ENCODE measurements at places on chromosomes 7 and 10.

- no peak for DNase-seq
Observed at GRCh38 chr7:106270122-106270977, 14.4 kb downstream of the NAMPT start.

DNA sequence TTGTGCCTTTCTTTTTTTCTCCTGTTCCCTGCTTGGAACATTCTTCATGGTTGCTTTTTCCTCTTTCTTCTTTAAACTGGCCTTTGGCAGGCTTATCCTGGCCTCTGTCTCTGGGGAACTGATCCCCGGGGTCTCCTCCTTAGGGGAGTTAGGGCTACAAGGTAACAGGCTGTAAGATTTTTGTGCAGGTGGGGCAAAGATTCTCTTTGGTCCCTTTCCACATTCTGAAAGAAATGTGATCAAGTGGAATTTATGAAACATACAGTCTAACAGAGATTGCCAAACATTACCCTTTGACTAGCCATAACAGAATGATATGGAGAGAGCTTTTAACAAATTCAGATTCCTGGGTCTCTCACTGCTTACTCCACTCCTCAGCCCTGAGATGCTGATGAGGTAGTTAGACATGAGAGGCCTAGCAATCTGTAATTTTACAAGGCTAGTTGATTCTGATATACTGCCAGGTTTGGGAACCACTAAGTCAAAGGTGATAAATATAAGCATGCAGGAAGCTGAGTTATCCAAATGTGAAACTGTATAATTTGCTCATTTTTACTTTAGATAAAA lies 8.8 kb downstream of the ZCWPW1 start:
- DNase-seq: no peak

DNA sequence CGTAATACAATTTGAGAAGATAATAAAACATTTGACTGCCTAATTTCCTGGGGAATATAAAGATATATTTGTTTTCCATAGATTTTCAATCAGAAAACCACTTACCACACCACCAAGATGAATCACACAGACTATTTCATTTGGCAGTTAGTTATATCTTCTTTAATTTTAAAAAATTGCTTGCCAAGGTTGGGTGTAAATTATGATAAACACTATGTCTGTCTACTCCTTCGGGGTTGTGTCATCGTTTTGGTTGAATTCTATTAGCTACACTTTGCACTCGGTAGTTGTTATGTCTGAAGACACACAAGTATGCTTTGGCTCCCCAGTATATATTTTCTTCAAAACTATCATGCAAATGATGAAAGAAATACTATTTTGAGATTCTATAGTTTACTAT lies 594.8 kb upstream of the SEMA3D start:
- DNase-seq: no peak

DNA sequence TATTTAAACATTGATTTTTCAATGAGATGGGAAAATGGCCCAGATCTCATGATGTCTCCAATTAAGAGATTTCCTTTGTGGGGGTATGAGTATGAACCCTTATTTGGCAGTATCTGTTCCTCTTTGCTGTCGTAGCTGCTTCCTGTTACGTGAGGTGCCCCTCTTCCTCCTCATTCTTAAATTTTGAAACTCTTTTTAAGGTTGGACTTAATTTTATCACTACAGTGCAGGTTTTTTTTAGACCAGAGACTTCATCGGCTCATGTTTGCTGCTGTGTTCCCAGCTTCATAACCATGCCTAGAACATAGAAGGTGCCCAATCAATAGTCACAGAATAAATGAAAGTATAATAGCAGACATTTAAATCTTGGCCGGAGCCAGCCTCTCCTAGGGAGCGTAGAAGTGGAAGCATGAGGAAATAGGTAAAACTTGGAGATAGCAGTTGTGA lies 2.4 kb downstream of the MIOS start:
- DNase-seq: peak; percentile 49

- DNase-seq: no peak
Observed at GRCh38 chr10:73159038-73159648, 8.7 kb downstream of the ECD start.

DNA sequence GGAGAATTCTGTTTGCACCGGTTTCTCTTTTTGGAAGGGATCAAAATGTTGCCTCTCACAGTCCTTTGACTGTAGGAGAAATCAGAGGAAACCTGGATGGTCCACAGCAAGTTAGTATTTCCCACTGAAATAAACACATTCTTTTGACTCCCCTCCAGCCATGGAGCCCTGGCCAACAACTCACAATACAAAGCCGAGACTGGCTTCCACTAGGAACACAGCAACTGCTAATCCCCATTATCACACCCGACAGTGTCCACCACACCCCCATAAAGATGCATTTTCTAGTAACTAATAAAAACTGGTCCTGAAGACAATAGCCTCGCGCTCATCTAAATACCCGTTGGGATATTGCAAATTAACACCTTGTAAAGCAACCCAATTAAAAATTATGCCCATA lies 798 bp upstream of the MACROH2A2 start:
- DNase-seq: no peak

DNA sequence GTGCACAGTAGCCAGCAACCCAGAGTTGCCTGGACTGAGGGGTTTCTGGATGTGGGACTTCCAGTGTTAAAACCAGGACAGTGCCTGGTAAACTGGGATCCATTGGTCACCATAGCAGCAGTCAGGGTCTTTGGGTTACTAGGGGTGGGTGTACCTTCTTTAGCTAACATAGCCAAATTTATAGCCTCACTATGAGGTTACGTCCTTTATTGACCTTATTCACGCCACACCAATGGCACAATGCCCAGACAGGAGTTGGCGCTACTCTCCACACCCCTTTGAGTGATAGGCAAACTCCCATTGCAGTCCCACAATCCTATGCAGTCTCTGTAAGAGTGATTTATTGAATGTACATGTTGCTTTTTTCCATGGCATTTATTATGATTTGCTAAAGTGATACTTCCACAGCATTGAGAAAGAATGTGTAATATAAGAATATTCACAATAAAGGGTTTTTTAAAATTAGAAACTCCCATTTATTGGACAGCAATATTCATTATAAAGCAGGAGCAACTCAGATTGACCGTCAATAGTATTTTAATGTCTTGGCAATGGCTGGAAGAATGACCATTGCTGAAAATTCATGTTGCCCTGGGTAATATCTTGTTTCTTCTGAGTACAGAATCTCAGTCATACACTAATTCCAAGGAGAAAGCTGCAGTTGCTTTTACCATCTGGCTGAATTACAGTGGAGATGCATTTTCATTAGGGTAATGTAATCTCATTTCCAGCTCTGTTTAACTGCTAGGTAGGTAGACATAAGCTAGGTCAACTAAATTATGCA lies 26.1 kb downstream of the IFIT5 start:
- no peak for DNase-seq

- no peak for DNase-seq
Observed at GRCh38 chr7:107037717-107038603, 6.5 kb upstream of the PRKAR2B start.

- no peak for DNase-seq
Observed at GRCh38 chr10:5800782-5801181, 12.5 kb downstream of the GDI2 start.

DNA sequence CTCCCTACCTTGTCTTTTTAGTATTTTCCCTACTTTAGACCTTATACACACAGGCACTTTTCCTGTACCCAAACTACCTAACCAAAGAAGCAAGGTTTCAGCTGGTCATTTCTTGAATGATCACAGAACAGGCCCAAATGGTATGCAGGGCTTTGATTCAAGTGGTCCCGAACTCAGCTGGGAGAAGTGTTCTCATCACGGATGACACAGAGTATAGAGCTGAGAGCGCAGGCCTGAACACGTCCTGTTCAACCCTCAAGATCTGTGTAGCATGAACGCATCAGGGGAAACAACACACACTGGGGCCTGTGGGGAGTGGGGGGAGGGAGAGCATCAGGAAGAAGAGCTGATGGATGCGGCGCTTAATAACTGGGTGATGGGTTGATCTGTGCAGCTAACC lies 318.2 kb downstream of the SFMBT2 start:
- no peak for DNase-seq

- no peak for DNase-seq
Observed at GRCh38 chr10:103677486-103678177, 177.7 kb downstream of the SH3PXD2A start.

GRCh38 chr10:108409306-108409705 lies 1244.8 kb upstream of the SORCS1 start:
- DNase-seq: no peak

- DNase-seq: no peak
Observed at GRCh38 chr10:62996925-62997324, 136.2 kb upstream of the NRBF2 start.

DNA sequence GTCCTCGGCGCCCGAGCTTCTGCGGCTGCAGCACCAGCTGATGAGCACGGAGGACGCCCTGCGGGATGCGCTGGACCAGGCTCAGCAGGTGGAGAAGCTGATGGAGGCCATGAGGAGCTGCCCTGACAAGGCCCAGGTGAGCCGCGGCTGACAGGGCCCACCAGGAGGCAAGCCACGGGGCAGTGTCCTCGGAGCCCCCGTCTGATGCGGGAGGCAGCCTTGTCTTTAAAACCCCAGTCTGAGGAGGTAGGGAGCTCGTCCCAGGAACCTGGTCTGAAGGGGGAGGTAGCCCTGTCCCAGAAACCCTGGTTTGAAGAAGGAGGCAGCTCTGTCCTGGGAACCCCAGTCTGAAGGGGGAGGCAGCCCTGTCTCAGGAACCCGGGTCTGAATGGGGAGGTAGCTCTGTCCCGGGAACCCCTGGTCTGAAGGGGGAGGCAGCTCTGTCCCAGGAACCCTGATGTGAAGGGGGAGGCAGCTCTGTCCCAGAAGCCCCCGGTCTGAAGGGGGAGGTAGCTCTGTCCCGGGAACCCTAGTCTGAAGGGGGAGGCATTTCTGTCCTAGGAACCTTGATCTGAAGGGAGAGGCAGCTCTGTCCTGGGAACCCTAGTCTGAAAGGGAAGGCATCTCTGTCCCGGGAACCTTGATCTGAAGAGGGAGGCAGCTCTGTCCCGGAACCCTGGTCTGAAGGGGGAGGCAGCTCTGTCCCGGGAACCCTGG lies 53.1 kb upstream of the GTF2IRD1 start:
- DNase-seq: peak; percentile 18

DNA sequence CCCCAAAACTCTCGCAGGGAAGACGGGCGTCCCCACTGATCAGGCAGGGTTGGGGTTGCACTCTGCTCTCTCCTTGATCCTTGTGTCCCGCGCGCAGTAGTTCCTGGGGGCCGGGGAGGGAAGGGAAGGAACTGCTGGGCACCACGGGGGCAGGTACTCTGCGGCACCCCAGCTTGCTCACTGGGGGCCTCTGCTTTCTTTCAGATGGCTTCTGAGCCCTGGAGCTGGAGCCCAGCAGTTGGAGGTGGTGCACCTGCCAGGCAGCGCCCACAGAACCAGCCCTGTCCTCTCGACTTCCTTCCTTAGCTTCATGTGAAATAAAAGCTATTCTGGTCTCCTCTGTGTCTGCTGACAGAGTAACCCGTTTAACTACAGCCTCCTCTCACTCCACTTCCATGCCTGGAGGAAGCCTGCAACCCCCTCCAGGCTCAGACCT lies 12.2 kb downstream of the PLAC9 start:
- peak; percentile 22 for DNase-seq

- DNase-seq: no peak
Observed at GRCh38 chr7:36216063-36216684, 63.1 kb downstream of the EEPD1 start.

Data from GM06990 (cell line).